ENCODE measurements at places on chromosomes 16 and 17.
A peak's percentile ranks its signal among the peaks of the same experiment; 100 is the strongest.

- no peak for DNase-seq
Observed at GRCh38 chr16:6611535-6611934, 721.1 kb upstream of the RBFOX1 start.

DNA sequence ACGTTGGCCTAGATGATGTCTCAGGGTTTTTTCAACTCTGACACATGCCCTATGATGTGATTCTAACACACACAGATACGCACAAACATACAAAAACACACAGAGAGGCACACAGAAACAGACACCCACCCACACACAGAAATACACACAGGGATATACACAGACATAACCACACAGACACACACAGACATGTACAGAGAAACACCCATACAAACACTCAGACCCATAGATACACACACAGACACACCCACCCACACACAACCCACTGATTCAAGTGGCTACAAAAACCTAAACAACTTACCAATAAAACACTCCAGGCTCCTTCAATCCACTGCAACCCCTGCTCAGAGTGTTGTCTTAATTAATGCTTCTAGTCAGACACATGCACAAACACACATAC lies 244.6 kb upstream of the CCL2 start:
- no peak for DNase-seq

DNA sequence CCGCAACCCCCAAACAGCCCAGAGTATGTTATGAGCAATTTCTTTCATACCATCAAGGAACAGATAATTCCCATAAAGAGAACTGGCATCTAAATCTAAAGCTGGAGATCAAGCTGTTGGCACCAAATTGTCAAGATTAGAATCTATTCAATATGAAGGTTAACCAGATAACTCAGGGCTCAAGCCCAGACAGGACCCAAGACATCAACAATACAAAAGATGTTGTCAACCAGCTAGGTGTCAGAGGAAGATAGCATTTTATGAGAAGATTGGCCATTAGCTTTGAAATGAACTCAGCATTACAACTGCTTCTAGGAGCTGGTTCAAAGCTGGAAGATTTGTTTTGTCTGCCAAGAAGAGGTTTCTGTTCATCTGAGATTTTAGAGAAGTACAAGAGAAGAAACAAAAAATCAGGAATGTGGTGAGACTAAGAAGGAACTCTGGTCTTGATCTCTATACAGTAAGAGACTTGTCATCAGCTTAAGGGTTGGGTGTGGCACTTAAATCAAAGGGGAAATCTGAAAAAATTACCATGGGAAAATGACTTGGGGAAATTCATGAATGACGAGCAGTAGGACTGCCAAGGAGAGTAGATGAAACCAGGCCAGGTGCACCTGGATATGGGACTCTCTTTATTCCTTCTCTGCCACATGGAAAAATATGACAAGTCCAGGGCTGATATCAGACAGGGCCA lies 64.2 kb upstream of the COX10 start:
- no peak for DNase-seq

DNA sequence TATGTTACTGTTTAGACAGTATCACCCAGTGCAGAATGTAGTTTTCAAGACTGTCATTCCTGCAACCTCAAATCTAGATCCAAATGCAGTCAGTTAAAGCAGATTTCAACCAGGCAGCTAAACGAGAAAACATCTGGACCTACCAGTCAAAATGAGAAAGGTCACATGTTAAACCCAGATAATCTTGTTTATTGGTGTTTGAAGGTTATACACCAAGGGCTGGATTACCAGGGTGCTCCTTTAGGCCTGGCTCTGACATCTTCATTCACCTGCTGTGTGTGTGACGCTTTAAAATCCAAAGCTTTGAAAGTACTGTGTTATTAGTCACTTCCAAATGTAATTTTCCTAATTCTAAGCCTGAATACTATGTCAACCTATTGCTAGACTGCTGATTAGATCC lies 54.9 kb downstream of the IKZF3 start:
- DNase-seq, result no peak

DNA sequence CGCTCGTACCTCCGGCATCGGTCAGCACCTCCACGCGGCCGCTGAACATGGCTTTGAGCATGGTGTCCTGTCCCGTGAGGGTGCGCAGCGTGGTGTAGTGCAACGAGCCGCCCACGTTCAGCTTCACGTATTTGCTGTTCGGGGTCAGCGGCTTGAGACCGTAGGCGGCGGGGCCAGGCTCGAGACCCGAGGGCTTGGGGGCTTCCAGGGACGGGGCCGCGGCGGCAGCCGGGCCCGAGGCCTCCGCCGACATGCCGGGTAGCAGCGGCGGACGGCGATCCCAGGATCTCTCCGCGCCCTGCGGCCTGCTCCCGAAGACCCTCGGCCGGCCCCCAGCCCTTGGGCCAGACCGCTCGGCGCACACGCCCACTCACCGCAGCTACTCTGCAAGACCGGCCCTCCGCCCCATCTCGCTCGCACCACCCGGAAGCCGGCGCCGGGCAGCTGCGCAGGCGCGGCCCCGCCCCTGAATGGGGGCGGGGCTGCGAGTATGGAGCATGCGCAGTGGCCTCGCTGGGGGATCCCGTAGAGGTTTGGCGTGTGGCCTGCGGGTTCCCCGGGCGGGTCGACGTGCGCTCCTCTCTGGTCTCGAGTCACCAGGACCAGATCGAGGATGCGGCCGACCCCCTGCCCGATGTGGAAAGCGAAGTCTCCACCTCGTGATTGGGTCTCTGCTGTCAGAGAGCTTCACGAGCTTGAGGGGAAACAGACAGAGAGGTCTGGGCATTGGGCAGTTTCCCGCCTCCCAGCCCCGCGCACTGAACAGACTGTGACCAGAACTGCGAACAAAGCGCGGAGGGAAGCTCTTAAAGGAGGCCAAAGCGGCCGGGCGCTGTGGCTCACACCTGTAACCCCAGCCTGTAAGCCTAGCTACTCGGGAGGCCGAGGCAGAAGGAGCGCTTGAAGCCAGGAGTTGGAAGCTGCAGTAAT lies at the start of gene KCTD13:
Gene KCTD13, minus strand, starts transcription at position 446 of the 930 bp plus-strand sequence. Its CDS starts 193 bp downstream, at position 253.
- peak; percentile 93 for DNase-seq

DNA sequence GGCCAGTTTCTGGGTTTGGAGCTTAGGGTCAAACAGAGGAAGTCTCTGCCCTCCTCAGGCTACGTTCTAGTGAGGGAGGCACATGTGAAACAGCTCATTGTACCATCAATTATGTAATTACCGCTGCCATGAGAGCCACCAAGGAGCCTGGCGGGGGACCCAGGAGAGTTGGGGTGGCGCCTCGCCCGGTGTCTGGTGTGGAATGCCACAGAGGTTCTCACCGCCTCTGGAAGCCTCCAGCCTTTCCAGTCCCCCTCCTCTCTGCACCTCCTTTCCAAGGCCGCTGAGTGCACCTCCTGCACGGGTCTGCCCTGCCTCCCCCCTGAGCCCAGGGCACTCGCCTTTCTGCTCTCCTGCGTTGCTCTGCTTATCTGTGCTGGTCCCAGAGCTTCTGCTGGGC lies 51.4 kb downstream of the SREBF1 start:
- no peak for DNase-seq

- DNase-seq, result no peak
Observed at GRCh38 chr16:49980166-49980565, 44.9 kb upstream of the CNEP1R1 start.

- no peak for DNase-seq
Observed at GRCh38 chr17:63434951-63435571, 11.0 kb downstream of the CYB561 start.

- DNase-seq, result no peak
Observed at GRCh38 chr17:37068266-37068665, 119.5 kb downstream of the AATF start.

- DNase-seq, result no peak
Observed at GRCh38 chr17:57016764-57017116, 38.8 kb downstream of the SCPEP1 start.

- no peak for DNase-seq
Observed at GRCh38 chr17:65966072-65966695, 225.7 kb downstream of the CEP112 start.

DNA sequence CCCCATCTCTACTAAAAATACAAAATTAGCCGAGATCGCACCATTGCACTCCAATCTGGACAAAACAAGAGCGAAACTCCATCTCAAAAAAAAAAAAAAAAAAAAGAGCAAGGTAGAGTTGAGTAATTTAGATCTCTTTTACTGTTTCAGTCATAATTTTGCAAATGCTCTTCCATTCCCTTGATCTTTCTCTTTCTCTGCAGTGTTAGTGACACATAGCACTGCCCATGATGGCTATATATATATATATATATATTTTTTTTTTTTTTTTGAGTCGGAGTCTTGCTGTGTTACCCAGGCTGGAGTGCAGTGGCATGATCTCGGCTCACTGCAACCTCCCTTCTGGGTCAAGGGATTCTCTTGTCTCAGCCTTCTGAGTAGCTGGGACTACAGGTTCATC lies 12.2 kb upstream of the PHOSPHO1 start:
- DNase-seq, result no peak

DNA sequence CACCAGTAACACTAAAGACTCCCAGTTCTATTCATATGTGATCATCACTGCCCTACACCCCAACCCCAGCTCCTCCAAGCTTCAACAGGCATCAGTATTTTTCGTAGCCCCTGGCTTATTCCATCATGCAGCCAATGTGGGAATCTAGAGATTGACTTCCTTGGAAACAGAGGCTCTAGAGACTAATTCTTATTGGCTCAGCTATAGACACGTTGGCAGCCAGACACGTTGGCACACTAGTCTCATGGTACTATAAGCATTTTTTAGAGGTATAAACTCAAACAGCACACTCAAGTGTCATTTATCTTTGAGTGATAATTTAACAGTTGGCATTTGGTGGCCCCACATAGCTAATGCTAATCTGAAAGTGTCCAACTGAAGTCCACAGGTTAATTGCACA lies 44.4 kb upstream of the CDR2 start:
- no peak for DNase-seq

DNA sequence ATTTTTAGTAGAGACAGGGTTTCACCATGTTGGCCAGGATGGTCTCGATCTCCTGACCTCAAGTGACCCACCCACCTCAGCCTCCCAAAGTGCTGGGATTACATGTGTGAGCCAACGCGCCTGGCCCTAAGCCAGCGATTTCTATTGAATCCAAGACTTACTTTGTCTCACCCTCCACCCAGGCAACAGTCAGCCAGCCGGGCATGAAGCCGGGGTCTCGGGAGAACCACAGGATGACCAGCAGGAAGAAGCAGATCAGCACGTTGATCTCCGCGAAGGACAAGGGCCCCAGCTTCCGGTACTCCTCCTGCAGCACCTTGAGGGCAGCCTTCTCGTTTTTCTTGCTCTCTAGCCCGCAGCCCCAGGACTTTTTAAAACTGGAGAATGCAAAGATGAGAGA lies 17.6 kb downstream of the SLC13A5 start:
- no peak for DNase-seq

GRCh38 chr16:23710008-23710407 lies 3.0 kb downstream of the ERN2 start:
- no peak for DNase-seq

DNA sequence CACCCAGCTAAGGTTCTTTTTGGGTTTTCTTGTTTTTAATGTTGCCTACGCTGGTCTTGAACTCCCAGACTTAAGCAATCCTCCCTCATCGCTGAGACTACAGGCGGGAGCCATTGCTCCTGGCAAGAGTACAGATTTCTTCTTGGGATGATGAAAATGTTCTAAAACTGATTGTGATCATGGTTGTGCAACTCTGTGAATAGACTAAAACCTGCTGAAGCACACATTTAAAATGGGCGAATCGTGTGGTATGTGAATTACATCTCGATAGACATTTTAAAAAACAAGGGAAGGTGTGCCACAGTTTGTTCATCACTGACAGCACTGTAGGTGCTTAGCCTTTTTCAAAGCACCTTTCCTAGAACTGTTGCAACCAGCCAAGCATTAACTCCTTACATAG lies 48.8 kb upstream of the CDH3 start:
- DNase-seq, result no peak

DNA sequence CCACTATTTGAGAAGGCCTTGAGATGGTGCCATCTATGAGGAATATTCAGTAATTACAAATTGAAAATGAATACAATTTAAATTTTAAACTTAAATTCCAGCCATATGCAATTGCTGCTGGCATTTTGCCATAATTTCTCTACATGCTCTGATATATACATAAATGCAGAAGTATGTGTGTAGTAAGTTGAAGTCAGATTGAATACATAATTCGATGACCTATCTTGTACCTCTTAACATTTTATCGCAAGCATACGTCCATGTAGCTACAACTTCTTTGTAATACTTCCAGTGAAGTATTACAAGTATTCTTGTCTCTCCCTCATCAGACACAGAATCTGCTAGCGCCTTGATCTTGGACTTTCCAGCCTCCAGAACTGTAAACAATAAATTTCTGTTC lies 26.0 kb downstream of the CDH11 start:
- DNase-seq, result no peak

GRCh38 chr17:9859781-9860180 lies 34.1 kb downstream of the GLP2R start:
- no peak for DNase-seq

GRCh38 chr17:39209317-39210092 lies 9.4 kb downstream of the RPL19 start:
- DNase-seq, result peak; percentile 38

DNA sequence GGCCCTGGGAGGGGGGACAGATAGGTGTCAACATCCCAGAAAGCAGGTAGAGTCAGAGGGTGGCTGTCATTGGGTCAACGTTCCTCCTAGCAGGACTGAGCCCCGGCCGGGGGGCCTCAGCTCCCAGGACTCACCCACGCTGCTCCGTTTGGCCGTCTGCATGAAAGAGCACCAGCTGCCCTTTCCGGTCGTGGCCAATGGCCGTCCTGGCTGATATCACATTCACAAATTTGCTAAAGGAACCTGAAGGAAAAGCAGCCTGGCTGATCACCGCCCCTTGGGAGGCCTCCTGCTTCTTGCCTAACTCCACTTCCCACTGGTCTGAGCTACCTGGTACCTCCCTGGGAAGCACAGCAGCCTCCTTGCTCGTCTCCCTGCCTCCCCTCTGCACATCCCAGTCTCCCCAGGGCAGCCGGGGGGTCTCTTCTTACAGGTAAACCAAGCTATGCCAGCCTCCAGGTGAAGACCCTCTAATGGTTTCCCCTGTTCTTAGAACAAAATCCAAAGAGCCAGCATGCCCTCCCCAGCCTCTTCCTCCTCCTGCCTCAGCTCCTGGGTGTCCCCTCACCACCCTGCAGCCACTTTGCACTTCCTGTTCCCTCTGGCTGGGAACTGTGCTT lies 3.4 kb downstream of the NAGPA start:
- DNase-seq, result no peak

DNA sequence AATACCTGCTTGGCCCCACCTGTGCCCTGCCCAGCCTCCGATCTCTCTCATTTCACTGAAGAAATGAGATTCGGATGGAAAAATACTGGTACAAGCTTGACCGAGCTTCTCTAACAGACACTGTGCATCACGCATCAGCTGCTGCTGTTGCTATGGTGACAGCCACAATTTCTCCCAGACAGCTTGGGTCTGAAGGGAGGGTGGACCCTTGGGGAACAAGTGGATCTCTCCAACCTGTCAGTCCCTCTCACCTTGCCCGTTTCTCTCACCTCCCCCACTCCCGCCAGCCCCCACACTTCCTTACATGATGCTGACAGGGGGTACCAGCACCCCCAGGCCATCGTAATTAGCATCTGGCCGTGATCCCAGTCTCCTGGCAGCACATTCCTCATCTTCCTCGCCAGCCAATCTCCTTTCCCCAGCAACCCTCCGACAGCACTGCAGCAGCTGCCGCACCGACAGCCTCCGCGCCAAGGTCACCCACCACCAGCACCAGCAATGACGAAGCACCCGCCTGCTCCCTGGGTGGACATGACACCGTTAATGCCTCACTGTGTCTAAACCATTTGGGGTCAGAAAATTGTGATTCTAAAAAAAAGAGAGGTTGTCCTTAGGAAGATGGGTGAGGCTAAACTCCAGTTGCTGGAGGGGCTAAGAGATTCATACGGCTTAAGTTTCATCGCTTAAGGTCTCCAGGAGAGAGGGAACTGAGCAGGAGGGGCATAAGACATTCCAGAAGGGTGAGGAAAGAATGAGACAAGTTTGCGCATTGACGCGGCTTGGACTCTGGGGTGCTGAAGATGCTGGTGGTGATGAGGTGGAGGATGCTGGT lies 58.6 kb upstream of the TNRC6A start:
- no peak for DNase-seq

Measured in activated CD8-positive, alpha-beta memory T cell treated with anti-CD3 and anti-CD28 coated beads for 48 hours (primary cell).